ENCODE measurements at places on chromosomes 7 and 10.

DNA sequence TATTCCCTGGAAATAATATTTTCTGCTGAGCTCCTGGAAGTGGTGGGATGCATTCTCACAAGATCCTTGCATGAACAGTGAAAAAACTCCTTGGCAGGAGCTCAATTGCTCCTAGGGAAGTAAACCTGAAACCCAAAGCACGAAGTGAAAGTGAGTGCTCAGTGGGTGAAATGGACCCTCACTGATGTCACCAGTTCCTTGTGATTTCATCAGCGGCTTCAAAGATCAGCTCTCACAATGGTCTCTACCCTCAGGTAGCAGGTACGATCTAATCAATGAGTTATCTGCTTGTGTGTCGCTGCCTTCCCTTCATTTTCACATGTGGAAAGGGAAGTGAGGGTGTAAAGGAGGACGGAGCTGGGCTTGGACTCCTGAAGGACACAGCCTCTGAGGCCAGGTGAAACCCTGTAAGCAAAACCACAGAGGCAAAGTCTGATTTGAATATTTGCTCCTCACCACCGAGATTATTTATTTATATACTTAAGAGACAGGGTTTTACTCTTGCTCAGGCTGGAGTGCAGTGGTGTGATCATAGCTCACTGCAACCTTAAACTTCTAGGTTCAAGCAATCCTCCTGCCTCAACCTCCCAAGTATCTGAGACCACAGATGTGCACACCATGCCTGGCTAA lies 255.4 kb upstream of the LYZL1 start:
- DNase-seq: no peak

DNA sequence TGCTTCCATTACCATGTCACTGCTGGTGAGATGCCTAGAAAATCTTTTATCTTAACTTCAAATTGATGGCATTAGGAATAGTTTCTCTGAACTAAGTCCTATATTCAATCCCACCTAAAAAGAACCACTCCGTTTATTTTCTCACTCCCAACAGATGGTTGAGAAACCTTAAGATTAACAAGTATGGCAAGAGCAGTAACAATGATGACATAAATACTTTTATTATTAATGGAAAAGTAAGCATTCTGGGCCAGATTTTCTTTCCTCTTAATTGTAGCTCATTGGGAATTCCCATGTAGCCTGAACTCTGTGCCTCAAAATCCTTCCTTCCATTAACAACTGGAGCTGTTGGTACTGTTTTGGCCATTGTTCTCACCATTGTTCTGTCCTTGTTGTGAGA lies 21.1 kb upstream of the FAM13C start:
- DNase-seq: no peak

DNA sequence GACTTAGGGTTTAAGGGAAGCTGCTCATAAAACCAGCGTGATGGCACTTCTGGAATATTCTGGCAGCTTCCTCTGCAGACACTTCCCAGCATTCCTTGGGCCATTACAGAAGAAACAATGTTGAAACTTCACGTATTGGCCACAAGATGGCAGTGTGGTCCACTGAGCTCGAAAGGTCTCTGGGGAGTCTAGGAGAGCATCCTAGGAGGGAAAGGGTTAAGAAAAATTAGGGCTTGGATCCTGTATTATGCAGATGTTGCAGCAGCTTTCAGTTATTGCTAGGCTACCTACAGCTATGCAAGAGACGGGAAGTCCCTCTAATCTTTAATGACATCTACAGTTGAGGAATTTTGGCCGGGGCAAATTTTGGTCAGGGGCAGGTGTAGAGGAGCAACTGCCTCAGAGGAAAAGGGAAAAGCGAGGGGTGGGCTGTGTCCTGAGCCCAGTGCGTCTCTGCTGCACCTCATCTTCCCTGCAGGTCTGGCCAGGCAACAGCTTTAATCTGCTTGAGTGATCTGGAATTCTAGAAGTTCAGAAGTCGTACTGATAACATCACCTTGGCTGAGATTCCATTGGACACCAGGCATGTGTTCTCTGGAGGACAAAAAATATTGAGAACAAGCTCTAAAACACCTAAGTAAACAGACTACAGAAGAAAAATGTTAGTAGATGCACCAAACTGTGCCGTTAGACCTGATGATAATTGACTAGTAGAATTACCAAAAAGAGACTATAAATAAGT lies 220.8 kb upstream of the PRSS58 start:
- DNase-seq: peak; percentile 49

DNA sequence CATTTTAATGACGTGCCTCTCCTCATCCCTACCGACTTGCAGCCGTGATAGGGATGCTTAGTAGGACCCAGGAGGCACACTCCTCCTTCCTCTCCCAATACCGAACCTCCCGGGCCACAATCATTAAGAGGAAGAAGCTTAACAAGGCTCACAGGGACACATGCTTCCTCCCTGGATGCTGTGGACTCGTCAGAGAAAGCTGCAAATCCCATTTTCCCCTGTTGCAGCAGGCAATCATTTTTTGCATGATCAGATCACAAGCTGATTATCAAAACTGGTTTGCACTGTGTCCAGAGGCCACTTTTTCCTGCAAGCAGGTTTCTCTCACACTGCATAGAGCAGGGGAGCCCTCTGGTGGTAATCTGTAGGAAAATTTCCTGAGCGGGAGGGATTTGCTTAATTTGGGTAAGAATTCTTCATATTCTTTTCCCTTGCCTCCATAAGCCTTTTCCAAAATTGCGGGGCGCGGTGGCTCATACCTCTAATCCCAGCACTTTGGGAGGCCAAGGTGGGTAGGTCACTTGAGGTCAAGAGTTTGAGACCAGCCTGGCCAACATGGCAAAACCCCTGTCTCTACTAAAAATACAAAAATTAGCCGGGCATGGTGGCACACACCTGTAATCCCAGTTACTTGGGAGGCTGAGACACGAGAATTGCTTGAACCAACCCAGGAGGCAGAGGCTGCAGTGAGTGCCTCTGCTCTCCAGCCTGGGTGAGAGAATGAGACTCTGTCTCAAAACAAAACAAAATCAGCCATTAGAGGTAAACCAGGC lies 16.1 kb upstream of the LAMB4 start:
- peak; percentile 72 for DNase-seq

GRCh38 chr7:93165447-93165846 lies 17.3 kb upstream of the SAMD9L start:
- no peak for DNase-seq

GRCh38 chr10:97640868-97641811 lies 669 bp downstream of the PI4K2A start:
- DNase-seq: no peak

- DNase-seq: peak; percentile 61
These were observed 2.0 kb downstream of the FBXL15 start for GRCh38 chr10:102422545-102423129.

DNA sequence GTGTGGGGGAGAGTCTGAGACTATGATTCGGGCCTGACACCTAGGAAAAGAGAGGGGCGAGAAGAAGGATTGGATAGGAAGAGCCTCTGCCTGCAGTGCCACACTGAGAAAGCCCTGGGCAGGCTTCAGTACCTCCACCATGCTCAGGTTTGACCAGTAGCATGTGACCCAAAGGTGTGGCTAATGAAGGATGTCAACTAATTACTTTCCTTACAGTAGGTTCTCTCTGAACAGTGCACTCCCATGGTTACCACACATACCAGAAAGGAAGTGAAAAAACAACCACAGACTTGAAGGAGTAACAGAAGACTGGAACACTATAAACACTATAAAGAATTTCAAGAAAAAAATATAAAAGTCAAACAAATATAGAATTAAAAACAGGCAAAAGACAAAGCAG lies 46.2 kb downstream of the SEM1 start:
- no peak for DNase-seq

GRCh38 chr10:103227416-103227815 lies 18.3 kb upstream of the RPEL1 start:
- no peak for DNase-seq
